GM18507 (cell line): ENCODE measurements at places on chromosomes 6 and 20.
A peak's percentile ranks its signal among the peaks of the same experiment; 100 is the strongest.

GRCh38 chr6:5093231-5094015 is 8.3 kb downstream of the PPP1R3G start:
- DNase-seq, result no peak

DNA sequence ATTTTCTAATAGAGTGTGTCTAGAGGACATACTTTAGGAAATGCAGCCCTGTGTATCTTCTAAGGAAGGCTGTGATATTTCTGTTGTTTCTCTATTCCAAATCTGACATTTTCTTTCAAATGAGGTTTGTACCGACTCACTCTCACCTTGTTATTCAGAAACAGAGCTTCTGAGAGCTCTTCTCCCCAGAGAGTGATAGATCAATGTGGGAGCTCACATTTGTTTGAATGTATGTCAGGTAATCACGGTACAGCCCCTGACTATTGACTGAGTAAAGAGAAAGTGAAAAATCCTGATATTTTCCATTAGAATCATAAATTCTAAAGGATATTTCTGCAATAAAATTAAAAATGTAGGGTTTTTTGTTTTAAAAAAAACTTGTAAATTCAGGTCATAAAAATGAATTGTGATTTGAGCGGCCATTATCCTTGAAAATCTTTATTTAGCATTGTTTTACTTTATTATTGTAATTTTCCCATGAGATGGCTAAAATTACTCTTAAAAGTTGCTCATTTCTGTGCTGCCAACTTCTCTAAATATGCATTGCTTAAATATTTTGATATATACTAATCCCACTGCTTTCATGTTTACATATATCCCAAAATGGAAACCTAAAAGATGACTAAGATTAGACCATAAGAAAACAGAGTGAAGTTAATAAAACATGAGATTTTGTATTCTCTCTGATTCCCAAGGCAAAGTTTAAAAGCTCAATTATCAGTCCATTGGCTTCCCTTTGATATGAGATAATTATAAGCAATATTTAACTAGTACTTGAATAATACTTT is 1226.8 kb upstream of the CITED2 start:
- no peak for DNase-seq

DNA sequence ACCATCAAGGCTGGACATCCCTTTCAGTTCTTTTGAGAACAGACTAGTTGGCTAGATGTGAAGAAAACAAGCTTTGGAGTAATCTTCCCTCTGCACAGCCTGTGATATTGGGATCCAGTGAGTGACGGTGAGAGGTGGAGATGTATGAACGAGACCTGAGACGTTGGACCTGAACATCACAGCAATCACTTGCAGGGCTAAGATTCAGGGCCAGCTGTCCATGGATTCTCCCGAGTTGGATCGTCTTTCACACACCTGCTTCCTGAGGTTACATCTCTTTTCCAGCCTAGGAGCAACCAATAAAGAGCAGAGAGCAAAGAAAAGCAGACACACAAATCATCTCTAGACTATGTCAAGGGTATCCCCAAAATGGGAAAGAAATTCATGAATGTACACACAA is 30.0 kb upstream of the TMEM14A start:
- DNase-seq, result no peak

DNA sequence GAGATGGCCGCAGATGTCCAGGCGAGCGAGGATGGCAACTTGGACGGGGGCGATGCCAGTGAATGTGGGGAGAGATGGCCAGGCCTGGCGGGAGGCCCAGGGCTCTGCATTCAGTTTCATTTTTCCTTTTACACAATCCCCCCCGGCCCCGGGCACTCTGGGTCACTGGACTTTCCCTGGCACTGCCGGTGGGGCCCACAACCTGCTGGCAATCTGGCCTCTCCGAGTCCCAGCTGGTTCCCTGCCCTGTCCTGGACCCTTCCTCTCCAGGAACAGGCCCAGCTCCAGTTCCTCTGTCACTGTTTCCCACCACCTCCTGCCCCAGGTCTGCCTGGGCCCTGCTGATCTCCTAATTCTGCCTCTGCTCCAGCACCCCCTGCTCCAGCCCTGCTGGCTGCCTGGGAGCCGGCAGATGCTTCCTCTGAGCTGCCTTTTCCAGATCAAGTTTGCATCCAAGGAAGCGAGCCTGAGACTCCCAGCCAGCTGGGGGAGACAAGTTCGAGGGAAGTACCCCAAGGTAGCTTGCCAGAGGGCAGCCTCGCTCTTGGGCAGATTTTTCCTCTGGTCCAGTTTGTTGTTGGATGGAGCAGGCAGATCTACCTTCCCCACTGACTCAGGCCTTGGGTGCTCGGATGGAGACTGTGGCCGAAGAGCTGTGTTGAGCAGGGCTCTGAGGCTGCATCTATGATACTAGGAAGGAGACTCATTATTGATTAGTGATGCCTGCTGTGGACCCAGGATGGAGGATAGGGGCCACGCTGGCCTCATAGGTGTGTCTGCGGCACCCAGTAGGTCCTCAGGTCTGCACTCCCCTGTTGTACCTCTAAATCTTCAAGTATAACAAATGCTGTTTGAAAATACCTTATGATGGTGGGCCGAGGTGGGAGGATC is 83.2 kb downstream of the CEBPB start:
- DNase-seq, result no peak

DNA sequence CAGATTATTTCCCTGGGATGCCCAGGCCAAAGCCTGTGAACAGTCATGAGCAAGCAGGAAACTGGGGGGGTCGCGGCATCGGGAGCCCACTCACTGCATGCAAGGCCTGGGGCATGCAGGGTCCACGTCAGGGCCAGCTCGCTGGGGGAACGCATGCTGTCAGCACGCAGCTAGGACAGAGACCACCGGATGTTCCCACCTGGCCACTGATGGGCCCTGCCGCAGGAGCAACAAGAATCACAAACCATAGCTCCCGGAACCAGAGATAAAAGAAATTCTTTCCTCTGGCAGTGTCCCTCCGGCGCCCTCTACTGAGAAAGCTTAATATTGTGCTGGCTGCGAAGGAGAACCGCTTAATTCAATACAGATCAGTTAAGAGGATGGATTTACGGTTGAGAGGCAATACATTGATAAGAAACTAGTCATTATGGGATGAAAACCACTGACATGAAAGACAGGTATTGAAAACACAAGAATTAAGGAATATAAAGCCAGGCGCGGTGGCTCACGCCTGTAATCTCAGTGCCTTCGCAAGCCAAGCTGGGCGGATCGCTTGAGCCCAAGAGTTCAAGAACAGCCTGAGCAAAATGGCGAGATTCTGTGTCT is 32.6 kb downstream of the C6orf15 start:
- no peak for DNase-seq

- DNase-seq, result no peak
Measured at GRCh38 chr20:47359530-47360296, 3.2 kb upstream of the ZMYND8 start.

GRCh38 chr6:39357998-39358686 is 35.6 kb upstream of the KCNK16 start:
- no peak for DNase-seq

DNA sequence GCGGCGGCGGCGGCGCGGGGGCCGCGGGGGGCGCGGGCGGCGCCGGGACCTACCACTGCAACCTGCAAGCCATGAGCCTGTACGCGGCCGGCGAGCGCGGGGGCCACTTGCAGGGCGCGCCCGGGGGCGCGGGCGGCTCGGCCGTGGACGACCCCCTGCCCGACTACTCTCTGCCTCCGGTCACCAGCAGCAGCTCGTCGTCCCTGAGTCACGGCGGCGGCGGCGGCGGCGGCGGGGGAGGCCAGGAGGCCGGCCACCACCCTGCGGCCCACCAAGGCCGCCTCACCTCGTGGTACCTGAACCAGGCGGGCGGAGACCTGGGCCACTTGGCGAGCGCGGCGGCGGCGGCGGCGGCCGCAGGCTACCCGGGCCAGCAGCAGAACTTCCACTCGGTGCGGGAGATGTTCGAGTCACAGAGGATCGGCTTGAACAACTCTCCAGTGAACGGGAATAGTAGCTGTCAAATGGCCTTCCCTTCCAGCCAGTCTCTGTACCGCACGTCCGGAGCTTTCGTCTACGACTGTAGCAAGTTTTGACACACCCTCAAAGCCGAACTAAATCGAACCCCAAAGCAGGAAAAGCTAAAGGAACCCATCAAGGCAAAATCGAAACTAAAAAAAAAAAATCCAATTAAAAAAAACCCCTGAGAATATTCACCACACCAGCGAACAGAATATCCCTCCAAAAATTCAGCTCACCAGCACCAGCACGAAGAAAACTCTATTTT is 2.0 kb downstream of the FOXC1 start:
- no peak for DNase-seq

- DNase-seq, result no peak
Measured at GRCh38 chr6:19327661-19328060, 509.5 kb upstream of the ID4 start.

GRCh38 chr6:46042355-46042999 is 26.8 kb upstream of the CLIC5 start:
- peak; percentile 11 for DNase-seq

DNA sequence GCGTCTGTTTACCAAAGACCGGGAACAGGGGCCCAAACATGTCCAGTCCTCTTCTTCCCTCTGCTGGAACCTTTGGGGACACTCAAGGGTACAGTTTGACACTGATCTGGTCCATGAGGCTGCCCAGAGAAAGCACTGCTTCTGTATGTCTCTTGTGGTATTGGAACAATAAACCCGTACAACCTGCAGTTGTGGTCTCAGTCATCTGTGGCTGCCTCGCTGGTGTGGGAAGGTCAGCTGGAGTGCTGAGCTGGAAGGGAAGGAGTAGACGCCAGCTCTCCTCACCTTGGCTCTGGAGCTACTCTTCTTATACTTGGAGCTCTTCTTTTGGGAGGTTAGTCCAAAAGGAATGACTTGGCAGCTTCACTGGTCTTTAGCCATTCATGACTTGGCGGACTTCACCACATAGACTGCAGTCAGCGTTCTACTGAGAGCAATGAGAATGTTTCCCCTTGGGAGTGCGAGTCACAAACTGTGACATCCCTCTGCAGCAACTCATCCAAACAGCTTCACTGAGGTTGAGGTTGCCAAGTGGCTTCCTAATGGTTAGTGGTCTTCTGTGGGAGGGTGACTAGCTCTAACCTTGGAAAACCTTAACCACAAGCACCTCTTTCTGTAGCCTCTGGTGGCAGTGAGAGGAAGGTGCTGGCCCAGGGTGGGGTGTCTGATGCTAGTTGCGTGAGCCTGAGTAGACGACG is 81.2 kb downstream of the ASXL1 start:
- no peak for DNase-seq

- no peak for DNase-seq
Measured at GRCh38 chr20:33386673-33387072, 14.6 kb downstream of the CDK5RAP1 start.

DNA sequence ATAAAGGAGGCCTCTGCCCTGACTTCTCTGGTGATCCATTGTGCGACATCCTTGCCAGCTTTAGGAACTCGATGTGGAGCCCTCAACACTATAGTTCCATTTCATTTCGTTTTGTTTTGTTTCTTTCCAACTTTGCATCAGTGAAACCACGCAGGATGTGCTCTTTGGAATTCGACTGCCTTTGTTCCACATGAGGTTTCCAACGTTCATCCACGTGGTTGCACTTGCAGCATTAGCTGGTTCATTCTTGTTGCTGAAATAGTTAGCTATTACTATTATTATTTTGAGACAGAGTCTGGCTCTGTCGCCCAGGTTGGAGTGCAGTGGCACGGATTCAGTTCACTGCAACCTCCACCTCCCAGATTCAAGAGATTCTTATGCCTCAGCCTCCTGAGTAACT is 61.3 kb upstream of the ZNFX1 start:
- no peak for DNase-seq

DNA sequence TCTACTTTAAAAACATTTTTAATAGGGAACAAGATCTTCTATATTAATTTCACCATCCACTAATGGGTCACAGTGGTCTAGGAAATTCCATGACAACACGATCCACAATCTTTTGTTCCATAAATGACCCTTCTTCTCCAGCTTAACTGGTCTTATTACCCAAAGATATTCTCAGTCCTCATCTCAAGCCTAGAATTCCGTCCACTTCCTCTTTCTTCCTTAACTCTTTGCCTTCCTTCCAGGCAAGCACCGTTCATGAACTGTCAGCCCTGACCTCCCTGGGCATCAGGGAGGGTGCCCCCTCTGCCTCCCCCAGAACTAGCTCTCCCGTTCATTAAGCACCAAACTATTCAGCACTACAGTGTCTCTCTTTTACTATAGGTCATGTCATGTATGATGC is 8.0 kb downstream of the SAYSD1 start:
- DNase-seq, result no peak

- DNase-seq, result no peak
Measured at GRCh38 chr6:169794317-169795055, 43.1 kb downstream of the ERMARD start.

GRCh38 chr6:30887901-30888815 is 3.8 kb downstream of the DDR1 start:
- no peak for DNase-seq

- no peak for DNase-seq
Measured at GRCh38 chr6:151057061-151057460, 182.7 kb upstream of the AKAP12 start.

GRCh38 chr20:25196786-25197120 is 1.2 kb downstream of the ENTPD6 start:
- no peak for DNase-seq

DNA sequence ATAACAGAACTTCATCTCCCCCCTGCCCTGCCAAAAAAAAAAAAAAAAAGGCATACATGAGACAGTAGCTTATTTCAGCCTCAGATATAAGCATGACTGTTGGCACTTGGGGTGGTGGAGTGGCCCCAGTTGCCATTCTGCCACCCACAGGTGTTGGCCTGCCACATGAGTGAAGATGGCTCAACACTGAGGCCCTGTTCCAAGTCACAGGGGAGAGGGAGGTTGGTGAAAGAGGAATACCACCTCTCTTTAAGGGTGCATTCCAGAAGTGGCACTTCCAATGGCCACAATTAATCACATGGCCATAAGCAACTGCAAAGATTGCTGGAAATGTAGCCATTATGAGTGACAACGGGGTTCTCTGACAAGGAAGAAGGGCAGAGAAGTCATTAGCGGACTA is 61.9 kb upstream of the JARID2 start:
- no peak for DNase-seq

DNA sequence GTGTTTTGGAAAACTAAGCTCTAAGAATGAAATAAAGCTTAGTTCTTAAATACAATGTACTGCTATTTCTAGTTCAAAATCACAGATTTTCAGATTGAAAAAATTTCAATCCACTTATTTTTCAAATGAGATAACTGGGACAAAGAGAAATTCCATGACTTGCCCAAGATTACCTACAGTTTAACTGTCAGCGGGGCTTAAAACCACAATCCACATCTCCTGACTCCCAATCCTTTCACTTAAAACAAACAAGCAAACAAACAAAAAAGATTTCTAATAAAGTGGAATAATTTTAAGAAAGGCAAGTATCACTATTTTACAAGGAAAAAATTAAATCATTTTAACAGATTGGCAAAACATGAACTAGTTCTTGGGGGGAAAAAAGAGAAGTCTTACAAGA is 4.2 kb downstream of the PHIP start:
- DNase-seq, result no peak

- no peak for DNase-seq
Measured at GRCh38 chr6:168860341-168860740, 393.3 kb downstream of the THBS2 start.

DNA sequence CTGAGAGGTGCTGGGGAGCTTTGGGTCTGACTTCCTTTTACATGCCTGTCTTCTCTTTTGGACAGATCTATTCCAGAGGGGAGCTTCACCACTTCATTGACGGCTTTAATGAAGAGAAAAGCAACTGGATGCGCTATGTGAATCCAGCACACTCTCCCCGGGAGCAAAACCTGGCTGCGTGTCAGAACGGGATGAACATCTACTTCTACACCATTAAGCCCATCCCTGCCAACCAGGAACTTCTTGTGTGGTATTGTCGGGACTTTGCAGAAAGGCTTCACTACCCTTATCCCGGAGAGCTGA is 13.1 kb downstream of the PRDM1 start:
- no peak for DNase-seq
